ENCODE measurements at places on chromosomes 5 and 9. TPM values are rescaled to one million over a fixed set of nuclear protein-coding genes. Genes with fewer than 3 reads are reported as not detected.
A peak's percentile ranks its signal among the peaks of the same experiment; 100 is the strongest.

The MED27 gene
- polyA plus RNA-seq, result 20.9 TPM

The IFNA13 gene
- not detected for polyA plus RNA-seq

The HRH2 gene
- 3.5 TPM for polyA plus RNA-seq

The GAPT gene
- 0.81 TPM for polyA plus RNA-seq

The FBN2 gene
- polyA plus RNA-seq, result 111 TPM

The CSF1R gene
- 16.1 TPM for polyA plus RNA-seq

The SPATA31A3 gene
- not detected for polyA plus RNA-seq

The CTNND2 gene
- 2.9 TPM for polyA plus RNA-seq

The CDC20B gene
- 0.64 TPM for polyA plus RNA-seq

The NR2F1 gene
- 199 TPM for polyA plus RNA-seq

The TTC23L gene
- polyA plus RNA-seq, result 4.6 TPM

The SMIM3 gene
- polyA plus RNA-seq, result 21.6 TPM

GRCh38 chr5:95611396-95611795 is 8.5 kb upstream of the GPR150 start:
- DNase-seq, result no peak

- DNase-seq, result no peak
Measured at GRCh38 chr5:2529371-2530092, 221.9 kb downstream of the IRX2 start.

GRCh38 chr9:92254381-92255337 is 38.8 kb downstream of the IARS1 start:
- peak; percentile 73 for DNase-seq

DNA sequence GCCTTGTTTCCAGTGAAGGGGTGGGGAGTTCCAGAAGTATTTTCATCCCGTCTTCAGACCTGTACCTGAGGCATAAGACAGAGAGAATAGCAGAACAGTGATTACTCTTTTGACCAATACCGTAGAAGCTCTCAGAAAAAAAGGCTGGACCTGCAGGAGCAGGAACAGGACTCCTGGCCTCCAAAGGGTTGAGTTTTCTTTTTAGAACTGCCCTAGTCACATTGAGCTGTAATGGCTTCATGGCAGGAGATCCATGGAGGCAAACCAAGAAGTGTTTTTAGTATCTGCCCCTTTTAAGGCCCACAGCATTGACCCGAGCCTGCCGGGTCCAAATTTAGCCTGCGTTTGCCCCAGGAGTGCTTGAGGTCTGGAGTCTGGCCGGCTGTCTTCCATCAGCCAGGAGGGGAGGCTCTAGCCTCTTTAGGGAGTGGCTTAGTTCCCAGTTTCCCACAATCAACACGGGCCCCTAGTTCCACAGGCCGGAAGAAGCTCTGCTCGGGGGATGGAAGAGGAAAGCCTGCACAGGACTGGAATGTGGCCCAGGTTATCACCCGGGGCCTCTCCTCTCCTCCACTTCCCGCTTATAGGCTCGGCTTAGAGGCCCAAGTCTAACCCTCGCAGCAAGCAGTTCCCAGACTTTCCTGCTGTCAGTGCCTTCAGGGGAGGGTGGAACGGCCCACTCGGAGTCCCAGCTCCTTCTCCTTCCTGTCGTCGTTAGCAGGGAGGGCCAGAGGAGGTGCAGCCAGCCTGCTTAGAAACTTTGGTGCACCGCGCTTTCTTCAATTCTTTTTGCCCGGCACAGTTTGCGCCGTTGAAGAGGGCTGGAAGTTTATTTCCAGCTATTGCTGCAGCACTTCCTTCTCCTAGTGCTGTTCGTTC is 80.7 kb downstream of the C9orf152 start:
- DNase-seq, result peak; percentile 87

DNA sequence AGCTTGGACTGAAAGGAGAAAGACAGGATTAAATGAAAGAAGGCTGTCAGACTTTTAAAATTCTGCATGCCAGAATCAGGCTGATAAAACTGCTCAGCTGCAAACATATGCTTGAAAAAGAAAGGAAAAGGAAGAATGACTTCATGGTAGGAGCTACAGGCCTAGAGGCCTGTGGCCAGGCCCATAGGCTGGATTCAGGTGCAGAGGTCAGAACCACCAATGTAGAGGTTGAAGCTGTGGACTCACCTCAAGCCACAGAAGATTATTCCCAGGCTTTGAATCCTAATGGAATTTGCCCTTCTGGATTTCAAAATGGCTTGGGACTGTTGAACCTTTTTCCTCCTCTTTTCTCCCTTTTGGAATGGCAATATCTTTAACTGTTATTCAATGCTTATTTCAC is 47.7 kb downstream of the TMEM38B start:
- DNase-seq, result no peak

- no peak for DNase-seq
Measured at GRCh38 chr9:133357656-133358055, 1.3 kb downstream of the SURF2 start.

- DNase-seq, result no peak
Measured at GRCh38 chr9:101027236-101027635, 1.3 kb upstream of the PLPPR1 start.

DNA sequence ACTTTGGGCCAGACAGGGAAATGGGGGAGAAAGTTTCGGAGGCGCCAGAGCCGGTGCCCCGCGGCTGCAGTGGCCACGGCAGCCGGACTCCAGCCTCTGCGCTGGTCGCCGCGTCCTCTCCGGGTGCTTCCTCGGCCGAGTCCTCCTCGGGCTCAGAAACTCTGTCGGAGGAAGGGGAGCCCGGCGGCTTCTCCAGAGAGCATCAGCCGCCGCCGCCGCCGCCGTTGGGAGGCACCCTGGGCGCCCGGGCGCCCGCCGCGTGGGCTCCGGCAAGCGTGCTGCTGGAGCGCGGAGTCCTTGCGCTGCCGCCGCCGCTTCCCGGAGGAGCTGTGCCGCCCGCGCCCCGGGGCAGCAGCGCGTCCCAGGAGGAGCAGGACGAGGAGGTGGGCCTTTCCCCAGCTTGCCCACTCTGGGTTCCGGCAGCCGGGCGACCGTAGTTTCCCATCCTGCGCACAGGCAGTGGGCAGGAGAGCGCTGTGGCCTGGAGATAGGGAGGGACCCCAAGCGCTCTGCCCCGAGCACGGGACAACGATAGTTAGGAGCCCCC is 516 bp downstream of the MAST4 start:
- DNase-seq, result peak; percentile 22

DNA sequence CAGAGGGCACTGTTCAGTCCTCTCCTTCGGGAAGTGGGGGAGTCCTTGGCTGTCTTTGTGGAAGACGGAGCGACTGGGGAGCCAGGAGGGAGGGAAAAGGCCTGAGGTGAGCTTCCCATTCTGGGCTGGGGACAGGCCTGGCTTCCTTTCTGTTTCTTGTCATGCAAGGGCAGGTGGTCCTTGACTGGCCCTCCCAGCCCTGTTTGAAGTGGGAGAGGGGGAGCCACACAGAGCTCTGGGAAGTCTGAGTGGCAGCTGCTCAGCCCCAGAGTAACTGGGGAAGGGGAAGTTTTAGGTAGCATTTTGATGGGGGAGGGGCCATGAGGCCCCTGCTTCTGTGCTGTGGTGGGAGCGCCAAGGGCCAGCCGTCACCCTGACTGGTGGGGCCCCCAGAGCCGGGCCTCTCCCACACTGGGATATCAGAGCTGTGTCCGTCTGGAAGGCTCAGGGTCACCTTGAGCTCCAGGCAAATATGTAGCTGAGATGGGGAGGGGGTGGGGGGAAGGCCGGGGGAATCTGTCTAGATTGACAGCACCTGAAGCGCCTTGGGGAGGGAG is 6.5 kb downstream of the UNC5A start:
- DNase-seq, result no peak

- DNase-seq, result no peak
Measured at GRCh38 chr9:20321423-20322082, 300.7 kb downstream of the MLLT3 start.

- DNase-seq, result no peak
Measured at GRCh38 chr5:41925555-41925951, 472 bp downstream of the FBXO4 start.

DNA sequence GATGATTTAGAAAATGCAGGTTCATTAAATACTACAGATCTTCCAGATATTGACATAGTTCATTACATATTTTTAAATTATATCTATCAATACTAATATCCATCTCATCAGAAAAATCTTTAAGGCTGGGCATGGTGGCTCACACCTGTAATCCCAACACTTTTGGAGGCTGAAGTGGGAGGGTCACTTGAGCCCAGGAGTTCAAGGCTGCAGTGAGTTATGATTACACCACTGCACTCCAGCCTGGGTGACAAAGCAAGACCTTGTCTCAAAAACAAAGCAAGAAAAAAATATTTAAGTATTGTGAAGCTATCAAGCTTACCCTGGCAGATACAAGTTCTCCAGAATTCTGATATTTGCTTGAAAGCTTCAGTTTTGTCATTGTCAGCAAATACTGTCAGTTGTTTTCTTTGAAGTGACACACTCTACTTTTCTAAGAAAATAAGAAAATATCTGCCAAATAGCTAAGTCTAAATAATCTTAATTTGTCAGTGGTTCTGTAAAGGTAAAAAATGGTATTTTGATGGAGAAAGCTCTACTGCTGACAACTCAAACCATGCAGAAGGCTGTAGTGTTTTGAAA is 14.9 kb downstream of the LYRM7 start:
- DNase-seq, result no peak

DNA sequence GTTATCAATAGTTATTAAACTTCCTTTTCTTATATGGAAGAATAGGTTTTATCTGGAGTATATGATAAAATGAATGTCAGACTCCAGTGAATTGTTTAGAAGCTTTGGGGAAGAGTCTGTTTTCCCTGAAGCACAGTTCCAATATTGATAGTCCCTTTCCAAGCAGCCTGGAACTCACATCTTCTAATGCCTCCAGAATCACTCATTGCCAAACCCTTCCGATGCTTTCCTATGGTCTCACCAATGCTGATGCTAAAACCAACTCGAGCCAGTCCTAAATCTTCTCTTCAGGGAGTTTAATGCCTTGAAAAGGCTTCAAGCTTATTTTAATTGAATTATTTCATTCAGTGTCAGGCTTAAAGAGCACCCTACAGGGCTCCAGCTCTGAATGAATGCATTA is 121.2 kb downstream of the PTTG1 start:
- no peak for DNase-seq

DNA sequence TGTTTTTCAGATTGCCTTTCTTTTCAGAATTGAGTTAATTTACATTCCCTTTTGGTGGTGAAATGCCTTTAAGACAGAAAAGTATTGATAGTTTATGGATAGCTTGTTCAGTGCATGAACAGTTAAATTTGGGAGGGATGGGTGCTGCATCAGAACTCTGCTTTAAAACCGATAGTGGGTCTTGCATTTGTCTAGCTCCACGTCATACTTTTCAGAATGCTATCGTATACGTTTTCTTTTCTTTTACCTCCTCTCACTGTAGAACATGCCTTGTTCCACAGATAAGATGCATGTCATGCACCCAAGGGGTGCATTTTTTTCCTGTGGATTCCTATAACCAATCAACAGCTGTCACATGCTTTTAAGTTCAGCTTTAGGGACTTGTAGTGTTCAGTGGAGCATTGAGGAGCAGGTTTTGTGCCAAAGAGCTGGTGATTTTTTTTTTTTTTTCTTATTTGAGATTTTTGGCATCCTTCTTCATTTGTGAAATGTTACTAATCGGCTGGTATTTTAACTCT is 2.3 kb downstream of the SLC44A1 start:
- DNase-seq, result no peak

DNA sequence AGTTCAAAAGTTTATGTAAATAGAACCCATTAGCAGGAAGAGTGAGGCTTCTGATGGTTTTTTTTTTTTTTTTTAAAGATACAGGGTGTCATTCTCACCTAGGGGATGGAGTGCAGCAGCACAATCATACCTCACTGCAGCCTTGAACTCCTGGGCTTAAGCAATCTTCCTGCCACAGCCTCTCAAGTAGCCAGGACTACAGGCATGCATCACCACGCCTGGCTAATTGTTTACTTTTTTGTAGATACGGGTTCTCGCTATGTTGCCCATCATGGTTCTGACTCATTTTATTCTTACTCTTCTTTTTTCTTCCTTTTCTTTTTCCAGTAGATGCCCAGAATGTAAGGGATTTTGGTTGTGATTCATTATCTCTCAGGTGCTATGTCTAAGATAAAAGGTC is 201.1 kb downstream of the NNT start:
- no peak for DNase-seq

DNA sequence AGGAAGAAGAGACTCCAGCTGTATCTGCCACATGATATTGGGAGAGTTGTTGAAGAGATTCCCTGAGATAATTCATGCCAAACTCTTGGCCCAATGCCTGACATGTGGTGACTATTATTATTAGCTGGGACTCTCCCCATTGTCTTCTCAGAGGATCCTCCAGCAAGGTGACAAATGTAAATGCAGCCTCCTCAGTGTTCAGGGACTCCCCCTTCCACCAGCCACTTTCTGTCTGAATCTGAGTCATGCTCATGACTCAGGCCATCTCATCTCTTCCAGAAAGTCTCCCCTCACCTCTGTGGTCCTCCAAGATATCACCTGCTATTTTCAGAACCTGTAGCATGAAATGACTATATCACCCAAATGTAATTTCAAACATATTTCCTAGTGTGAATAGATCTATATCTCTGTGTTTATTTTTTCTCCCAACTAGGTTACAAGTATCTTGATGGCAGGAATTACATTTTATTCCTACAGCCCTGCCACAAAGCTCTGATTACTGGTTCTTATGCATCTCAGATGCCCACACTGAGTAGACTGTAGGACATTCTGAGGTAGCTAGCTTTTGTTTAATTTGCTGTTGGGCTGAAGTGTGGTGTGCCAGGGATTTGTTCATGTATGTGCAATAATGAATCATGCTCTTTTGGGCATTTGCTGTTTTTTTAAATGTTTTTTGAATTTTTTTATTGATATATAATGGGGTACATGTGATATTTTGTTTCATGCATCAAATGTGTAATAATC is 126.6 kb upstream of the IL12B start:
- no peak for DNase-seq

GRCh38 chr5:65961633-65962032 is 35.3 kb downstream of the ERBIN start:
- DNase-seq, result no peak

- DNase-seq, result no peak
Measured at GRCh38 chr9:5650356-5651105, 21.6 kb downstream of the RIC1 start.

- peak; percentile 4 for DNase-seq
Measured at GRCh38 chr9:108382310-108382709, 473.5 kb downstream of the ACTL7B start.

- DNase-seq, result no peak
Measured at GRCh38 chr5:9174446-9174845, 371.4 kb downstream of the SEMA5A start.

- no peak for DNase-seq
Measured at GRCh38 chr5:97629276-97629675, 446.2 kb upstream of the RIOK2 start.

- no peak for DNase-seq
Measured at GRCh38 chr9:73264631-73265030, 113.0 kb downstream of the ANXA1 start.

- DNase-seq, result no peak
Measured at GRCh38 chr9:101562966-101563365, 29.3 kb downstream of the RNF20 start.

GRCh38 chr5:109357807-109358206 is 52.0 kb downstream of the PJA2 start:
- DNase-seq, result no peak

DNA sequence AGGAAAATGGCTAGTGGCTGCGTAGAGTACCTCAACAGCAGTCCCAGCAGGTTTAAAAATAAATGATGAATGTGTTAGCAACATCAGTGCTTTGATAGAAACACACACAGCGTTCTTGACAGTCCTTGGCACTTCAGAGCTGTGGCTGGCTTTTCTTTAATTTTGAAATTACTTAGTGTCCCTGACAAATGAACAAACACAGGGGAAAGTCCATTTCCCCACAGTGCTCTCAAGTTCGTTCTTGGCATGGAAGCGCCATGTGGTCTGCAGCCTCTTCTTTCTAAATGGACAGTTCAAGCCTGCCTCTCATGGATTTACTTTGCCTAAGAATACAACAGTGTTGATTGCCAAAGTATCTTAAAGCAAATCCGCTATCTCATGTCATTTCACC is 102.2 kb downstream of the ADAMTS12 start:
- no peak for DNase-seq

- DNase-seq, result no peak
Measured at GRCh38 chr9:124260769-124261603, 3.2 kb downstream of the NEK6 start.

Data from renal pelvis (tissue), 12 donors.